Activated CD4-positive, CD25-positive, alpha-beta regulatory T cell (primary cell): ENCODE measurements at places on chromosomes 12 and 14.

DNA sequence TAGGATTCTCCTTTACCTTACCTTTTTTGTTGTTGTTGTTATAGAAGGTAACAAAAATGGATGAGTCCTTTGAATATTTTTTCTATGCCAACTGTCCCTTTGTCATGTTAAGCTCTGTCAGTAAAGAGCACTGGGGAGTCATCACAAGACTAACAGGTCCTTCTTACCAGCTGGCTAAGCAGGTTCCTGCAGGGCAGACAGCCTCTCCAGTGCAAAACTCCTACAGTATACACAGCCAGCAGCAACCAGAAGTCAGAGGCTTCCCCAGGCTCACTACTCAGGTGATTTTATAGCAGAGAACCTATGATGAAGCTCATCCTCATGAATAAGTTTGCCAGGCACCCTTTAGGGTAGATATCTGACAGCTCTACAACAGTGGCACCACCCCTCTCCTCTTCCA is 271.1 kb downstream of the RERGL start:
- DNase-seq: no peak

GRCh38 chr12:104610513-104611235 is 153.9 kb downstream of the CHST11 start:
- no peak for DNase-seq

GRCh38 chr12:60981473-60981872 is 1278.7 kb upstream of the USP15 start:
- DNase-seq: no peak

DNA sequence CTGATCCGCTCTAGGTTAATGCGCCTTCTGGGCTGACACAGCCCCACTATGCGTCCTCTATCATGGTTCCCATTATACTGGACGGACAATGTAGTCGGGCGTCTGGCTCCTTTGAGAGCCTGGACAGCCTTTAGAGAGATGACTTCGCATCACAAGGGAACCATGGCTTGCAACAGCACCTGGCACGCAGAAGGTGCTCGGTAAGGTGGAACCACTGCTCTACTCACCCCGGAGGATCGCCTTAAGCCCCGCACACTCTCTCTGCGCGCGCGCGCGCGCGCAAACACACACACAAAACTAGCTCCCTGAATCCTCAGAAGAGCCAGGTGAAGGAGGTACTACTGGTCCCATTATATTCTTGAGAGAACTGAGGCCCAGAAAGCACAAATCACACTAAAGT is 7.1 kb downstream of the MAP3K12 start:
- no peak for DNase-seq

- DNase-seq: no peak
These were observed 184.8 kb downstream of the SPTSSA start for GRCh38 chr14:34277191-34277590.

DNA sequence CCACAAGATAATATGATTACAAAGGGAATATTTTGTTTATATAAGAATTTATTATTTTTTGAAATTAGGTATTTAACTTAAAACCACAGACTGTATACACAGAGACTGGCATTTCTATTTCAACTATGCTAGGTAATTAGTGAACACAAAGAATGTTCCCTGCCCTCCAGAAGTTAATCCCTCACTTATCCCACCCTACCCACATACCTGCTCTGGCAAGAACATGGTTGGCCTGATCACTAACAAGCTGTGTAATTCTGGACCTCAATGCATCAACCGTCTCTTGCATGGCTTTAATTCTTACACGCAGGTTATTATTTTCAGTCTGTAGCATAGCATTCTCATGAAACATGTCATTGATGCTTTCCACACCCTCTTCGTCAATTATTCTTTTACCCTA is 85.9 kb downstream of the KIF21A start:
- DNase-seq: no peak

GRCh38 chr12:121839993-121840761 is 18.5 kb downstream of the HPD start:
- DNase-seq: no peak

DNA sequence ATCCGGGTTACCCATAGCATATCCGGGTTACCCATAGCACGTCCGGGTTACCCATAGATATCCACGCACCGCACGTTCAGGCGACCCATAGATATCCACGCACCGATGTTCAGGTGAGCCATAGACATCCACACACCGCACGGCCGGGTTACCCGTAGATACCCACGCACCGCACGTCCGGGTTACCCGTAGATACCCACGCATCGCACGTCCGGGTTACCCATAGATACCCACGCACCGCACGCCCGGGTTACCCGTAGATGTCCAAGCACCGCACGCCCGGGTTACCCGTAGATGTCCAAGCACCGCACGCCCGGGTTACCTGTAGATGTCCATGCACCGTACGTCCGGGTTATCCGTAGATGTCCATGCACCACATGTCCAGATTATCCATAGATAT is 60.3 kb upstream of the SYT1 start:
- DNase-seq: no peak

- DNase-seq: no peak
These were observed 195.8 kb upstream of the DIO3 start for GRCh38 chr14:101365329-101366158.

DNA sequence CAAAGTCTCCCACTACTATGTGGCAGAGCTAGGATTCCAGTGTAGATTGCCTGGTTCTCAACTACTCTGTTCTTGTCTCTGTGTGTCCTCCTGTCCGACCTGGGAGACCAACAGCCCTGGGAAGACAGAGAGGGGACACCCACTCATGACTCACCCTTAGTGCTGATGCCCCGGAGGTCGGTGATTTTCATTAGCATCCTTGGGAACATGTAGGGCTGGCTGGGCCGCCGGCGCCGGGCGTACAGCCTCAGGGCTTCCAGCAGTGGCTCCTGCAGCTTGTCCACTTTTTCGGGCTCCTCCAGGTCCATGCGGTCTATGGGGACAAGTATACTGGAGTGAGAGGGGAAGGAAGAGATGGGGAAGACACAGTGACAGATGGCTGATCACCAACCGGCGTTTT is 5.9 kb upstream of the ITGB7 start:
- no peak for DNase-seq

DNA sequence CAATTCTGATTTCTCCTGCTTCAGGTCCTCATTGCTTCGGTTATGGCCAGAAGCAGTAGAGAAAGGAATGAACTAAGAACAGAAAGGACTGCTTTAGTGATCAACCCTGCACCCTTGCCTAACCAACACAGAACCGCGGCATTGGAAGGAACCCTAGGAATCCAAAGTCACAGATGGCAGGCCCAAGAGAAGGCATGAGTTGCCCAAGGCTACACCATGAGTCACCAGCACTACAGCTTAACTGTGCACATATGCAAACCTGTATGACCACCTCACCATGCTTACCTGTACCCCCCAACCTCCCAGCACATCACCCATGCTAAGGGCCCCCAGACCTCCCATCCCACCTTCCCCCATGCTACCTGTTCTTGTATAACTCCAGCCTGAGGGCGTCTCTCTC is 25.9 kb upstream of the BLTP3B start:
- DNase-seq: no peak

- DNase-seq: no peak
These were observed 2.6 kb downstream of the GDF11 start for GRCh38 chr12:55745361-55746173.

DNA sequence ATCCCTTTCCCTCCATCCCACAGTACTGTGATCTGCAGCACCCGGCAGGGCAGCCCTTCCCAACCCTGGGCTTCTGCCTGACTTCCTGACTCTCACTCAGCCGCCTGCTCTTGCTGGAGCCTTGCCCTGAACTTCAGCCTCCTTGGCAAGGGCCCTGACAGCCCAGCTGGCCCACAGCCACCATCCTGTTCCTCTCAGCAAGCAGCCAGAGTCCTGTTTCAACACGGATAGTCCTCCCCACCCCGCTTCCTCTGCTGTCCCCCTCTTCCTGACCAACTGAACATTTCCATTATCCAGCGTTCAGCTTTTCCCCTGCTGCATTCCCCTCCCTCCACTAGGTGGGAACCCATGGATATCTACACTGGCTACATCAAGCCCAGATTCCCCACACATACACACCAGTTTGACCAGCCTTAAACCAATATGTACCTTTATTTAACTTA is 74.0 kb upstream of the MDM1 start:
- no peak for DNase-seq

DNA sequence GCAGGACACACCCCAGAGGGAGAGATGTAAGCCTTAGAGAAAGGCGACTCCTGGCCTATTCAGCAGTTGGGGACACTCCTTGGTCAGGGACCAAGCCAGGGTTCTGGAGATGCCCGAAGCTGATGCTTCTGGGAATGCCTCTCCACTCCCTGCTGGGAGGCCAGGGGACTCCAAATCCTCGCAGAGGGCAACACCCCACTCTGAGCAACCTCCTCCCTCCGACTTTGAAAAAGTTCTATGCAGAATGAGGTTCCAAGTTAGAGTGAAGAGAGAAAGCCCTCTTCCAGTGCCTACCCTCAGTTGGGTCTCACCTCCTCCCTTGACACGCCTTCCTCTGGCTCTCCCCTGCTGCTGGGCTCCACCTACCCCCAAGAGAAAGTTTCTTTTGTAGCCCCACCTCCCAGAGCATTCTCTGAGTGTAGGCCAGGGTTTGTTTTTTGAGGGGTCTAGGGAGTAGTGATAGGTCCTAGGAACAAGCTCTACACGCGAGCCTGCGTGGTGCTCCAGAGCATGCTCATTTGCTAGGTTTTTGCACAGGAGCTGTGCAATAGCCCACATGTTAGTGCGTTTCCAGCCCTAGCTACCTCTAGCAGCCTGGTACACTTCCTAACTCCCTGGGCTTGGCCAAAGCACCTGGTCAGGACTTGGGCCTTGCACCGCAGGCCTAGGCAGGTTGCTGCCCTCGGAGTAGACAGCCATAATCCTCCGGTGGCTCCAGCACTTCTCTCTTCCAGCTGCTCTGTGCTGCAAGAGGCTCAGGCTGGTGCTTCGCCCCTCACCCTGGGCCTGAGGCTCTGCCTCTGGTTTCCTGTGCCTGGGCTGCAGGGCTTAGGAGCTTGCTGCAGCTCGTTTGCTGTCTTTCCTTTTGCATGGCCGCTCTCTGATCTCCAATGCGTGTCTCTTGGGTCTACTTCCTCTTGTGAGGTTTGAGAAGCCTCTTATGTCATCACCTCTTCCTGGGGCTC is 590 bp upstream of the CEBPE start:
- no peak for DNase-seq

GRCh38 chr12:51863363-51863932 is 14.9 kb upstream of the FIGNL2 start:
- DNase-seq: no peak

DNA sequence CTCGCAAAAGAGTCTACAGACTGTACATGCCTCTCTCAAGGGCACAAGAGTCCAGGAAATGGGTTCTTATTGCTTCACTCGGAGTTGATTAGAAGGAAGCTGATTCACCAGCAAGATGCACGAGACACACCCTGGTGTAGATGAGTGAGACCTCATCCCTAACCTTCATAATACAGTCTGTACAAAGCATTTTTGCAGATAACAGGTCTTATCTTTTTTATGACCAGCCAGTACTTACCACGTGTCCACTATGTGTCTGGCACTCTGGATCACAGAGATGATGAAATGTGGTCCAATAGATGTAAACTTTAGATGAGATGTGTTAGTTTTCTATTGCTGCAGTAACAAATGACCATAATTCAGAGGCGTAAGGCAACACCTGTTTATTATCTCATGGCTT is 53.4 kb upstream of the PWP1 start:
- DNase-seq: no peak

GRCh38 chr12:57725851-57726150 is 12.7 kb downstream of the AGAP2 start:
- DNase-seq: no peak

- DNase-seq: no peak
These were observed 269.1 kb downstream of the EMP1 start for GRCh38 chr12:13465635-13466034.

DNA sequence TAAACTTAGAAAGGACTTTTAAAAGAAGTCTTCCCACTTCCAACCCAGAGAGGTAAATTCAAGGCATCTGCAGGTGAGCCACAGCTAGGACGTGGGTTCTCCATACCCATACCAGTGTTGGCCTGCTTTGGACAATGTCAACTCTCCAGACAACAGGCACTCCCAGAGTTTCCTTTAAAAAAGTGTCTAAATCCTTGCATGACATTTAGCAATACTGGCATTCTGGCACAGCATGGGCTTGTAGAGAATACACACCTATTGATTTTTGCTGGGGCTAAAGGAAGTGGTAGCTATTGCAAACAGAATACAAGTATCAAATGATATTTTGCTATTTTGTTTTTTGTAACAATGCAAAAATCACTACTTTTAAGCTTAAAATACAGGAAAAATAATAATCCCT is 25.8 kb upstream of the DICER1 start:
- no peak for DNase-seq

DNA sequence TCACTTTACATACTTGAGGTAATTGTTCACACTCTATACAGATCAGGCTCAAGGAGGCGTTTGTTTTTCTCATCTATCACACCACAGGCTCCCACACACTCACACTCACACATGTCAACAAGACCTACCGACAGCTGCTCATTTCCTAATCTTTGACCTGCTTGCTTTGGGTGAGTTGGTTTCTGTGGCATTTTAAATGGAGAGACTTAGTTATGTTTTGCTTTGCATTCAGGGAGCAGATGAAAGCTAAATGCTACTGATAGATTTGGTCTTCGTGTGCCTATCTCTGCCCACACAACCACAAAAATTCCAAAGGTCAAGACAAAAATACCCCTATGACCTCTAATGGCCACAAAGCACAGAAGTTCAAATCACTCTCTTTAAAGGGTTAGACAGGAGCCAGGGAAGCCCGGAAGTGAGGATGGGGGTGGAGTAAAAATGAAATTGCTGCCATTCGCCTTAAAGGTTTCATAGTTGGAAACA is 203.5 kb upstream of the G2E3 start:
- DNase-seq: no peak

DNA sequence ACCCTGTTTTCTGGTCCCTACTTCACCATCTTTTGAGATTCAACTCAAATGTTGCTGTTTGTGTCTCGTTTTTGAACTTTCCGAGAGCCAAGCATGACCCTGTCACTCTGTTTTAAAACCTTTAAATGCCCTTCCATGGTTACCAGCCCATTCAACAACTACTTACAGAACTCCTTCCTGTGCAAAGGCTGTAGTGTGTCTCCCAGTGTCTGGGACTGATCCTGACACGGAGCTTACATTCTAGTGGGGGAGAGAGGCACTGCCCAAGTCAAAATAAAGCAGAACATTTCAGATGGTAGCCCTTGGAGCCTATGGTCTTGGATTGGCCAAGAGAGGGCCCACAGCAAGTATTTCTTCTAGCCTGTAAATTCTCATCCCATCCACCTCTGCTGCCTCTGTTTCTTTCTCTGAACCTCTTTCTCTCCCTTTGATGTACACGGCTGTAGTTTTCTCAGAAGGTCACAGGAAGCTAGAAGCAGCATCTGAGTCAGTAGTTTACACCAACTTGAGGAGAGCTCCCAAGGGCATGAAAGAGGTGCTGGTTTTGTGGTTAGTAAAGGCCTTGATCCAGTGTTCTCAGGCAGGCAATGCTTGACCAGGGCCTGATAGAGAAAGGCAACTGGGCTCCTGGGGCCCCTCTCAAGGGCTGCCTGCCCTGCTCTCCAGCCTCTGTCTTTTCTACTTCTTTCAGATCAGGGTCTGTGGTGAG is 42.3 kb upstream of the SLC24A4 start:
- no peak for DNase-seq

GRCh38 chr12:112167718-112168525 is 42.6 kb downstream of the TRAFD1 start:
- no peak for DNase-seq
